Osteoblast (primary cell): ENCODE measurements at places on chromosomes 3 and 15. TPM values are rescaled to one million over a fixed set of nuclear protein-coding genes. Genes with fewer than 3 reads are reported as not detected.

- H3K36me3 ChIP-seq = peaks cover 34% of the 10 kb centered on the region
- no peak overlapping the region for H3K27ac ChIP-seq
- H3K4me1 ChIP-seq = peaks cover 6% of the 10 kb centered on the region
These were observed 88.7 kb downstream of the DHX30 start for GRCh38 chr3:47891613-47892005.

Gene RAB5A
- 69.1 and 88.1 TPM in 2 replicates for total RNA-seq

Gene P2RY14
- not detected in 2 replicates for total RNA-seq

Gene GOLGA6L26
- not detected in 2 replicates for total RNA-seq

Gene SFMBT1
- total RNA-seq = 11.6 and 12.4 TPM in 2 replicates

GRCh38 chr3:119408243-119408950, 55.0 kb downstream of the TMEM39A start:
- no peak overlapping the region for H3K27ac ChIP-seq
- H3K4me1 ChIP-seq = no peaks in the 10 kb centered on the region
- H3K36me3 ChIP-seq = peaks cover 50% of the 10 kb centered on the region
- no peak overlapping the region for H3K4me3 ChIP-seq

DNA sequence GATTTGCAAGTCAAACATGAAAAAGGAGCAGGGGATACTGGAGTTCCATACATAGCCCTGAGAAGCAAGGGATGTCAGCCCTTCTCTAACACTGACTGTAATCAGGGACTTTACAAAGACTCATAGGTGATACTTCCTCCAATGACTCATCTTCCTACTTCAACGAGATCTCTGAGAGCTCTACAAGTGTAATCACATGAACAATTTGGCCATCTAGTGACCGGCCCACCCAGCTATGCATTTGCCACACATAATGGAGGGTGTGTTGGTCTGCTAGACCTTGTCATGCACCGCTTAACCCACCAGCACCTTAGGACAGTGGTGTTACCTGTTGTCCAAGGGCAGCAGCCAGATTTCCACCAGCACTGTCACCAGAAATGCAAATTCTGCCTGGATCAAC, 75.3 kb downstream of the NCEH1 start:
- H3K4me1 ChIP-seq = peaks cover under 1% of the 10 kb centered on the region
- H3K36me3 ChIP-seq = peaks cover 24% of the 10 kb centered on the region
- no peak overlapping the region for H3K27ac ChIP-seq
- DNase-seq = no peak

Gene CADM2
- total RNA-seq = 0.29 TPM in 1 of 2 replicates, not detected in the other

GRCh38 chr15:84855136-84855535, 29.3 kb upstream of the SLC28A1 start:
- no peak overlapping the region for H3K4me3 ChIP-seq
- H3K27ac ChIP-seq = no peak overlapping the region
- no peaks in the 10 kb centered on the region for H3K4me1 ChIP-seq
- no peak for DNase-seq
- no peaks in the 10 kb centered on the region for H3K27me3 ChIP-seq
- no peaks in the 10 kb centered on the region for H3K36me3 ChIP-seq

GRCh38 chr3:60913474-60913873, 337.8 kb downstream of the FHIT start:
- no peak overlapping the region for H3K4me3 ChIP-seq
- no peaks in the 10 kb centered on the region for H3K36me3 ChIP-seq
- no peak overlapping the region for H3K27ac ChIP-seq
- no peaks in the 10 kb centered on the region for H3K27me3 ChIP-seq
- no peaks in the 10 kb centered on the region for H3K4me1 ChIP-seq

DNA sequence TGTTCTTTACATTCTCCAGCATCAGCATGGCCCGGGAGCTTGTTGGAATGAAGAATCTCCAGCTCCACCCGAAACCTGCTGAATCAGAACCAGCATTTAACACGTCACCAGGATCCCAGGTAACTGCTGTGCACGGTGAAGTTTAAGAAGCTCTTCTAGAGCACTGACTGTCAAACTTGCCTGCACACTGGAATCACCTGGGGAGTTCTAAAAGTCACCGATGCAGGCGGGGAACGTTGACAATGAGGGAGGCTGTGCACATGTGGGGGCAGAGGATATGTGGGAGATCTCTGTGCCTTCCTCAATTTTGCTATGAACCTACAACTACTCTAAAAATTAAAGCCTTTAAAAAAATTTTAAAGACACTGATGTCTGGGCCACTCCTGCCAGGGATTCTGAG, 19.1 kb upstream of the PAQR5 start:
- no peak overlapping the region for H3K4me3 ChIP-seq
- H3K36me3 ChIP-seq = no peaks in the 10 kb centered on the region
- H3K27ac ChIP-seq = no peak overlapping the region
- no peak for DNase-seq

Gene EPHB3
- total RNA-seq = 3.6 and 4.1 TPM in 2 replicates

Gene SLC2A2
- not detected in 2 replicates for total RNA-seq

GRCh38 chr3:172291650-172292049, 156.6 kb downstream of the GHSR start:
- peaks cover 79% of the 10 kb centered on the region for H3K36me3 ChIP-seq
- no peak overlapping the region for H3K4me3 ChIP-seq
- no peak for DNase-seq

Gene CACNA1D
- total RNA-seq = under 0.01 and 0.29 TPM in 2 replicates

DNA sequence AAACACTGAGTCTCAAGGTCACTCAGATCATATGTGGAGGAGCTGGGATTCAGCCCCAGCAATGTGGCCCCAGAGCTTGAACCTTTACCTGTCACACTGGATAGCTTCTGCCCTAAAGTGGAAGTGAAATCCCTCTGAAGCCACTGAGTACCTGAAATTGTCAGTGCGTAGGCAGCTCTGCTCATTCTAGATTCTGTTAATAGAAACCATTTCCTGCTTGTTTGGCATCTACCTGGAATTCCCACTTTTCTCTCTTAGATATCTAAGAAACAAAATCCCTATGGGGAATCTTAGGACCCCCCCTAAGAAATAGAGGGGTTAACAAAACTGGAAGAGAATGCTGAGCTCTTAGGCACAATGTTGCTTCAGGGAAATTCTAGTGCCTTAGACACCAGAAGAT, 29.8 kb downstream of the FBXL22 start:
- no peaks in the 10 kb centered on the region for H3K27me3 ChIP-seq
- no peak for DNase-seq
- peaks cover 8% of the 10 kb centered on the region for H3K4me1 ChIP-seq

Gene SETMAR
- total RNA-seq = 11.9 and 13.0 TPM in 2 replicates

Gene SLMAP
- 43.9 and 50.7 TPM in 2 replicates for total RNA-seq

DNA sequence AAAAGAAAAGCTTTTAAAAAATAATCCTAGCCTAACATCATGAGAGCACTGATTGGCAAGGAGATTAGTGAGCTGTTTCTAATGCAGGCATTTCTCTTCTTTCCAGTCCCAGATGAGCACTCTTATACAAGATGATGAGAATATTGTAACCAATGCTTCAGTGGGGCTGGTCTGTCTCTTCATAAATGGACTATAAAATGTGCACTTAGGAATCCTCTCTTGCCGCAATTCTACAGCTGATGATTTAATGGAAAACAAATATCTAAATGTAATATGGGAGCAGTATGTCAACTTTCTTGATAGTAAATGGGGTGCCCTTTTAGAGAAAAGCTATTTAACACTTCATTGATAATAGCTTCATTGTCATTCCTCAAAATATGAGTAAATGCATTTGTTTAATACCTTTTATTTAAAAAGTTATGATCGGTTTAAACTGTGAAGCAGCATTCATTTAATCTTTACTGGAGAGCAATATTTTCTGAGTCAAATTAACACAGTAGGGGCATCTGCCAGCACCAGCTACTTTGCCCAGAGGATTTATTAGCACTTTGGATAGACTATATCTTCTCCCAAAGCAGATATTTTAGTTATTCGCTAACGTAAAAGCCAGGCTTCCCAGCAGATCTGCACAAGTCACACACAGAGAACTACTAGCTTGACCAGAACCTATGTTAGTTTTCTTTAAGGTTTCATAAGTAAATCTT, 985.9 kb downstream of the DIPK2A start:
- H3K4me3 ChIP-seq = no peak overlapping the region
- H3K36me3 ChIP-seq = no peaks in the 10 kb centered on the region
- H3K4me1 ChIP-seq = no peaks in the 10 kb centered on the region
- H3K27ac ChIP-seq = no peak overlapping the region

DNA sequence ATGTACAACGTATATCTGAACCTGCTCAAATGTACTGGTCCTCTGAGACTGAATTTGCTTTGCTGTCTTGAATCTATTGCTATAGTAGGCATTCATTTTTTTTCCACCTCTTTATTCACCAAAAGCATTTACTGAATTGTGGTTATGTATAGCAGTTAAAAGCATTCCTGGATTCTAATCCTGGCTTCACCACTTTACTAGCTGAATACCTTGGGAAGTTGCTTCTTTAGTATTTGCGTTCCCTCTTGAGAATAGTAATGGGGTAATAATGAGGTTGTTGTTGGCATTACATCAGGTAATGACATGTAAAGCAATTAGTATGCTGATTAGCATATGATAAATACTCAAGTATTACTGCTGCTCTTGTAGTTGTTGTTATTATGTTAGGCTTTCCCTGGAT, 29.1 kb downstream of the MEF2A start:
- peaks cover 9% of the 10 kb centered on the region for H3K4me1 ChIP-seq
- no peak overlapping the region for H3K4me3 ChIP-seq
- no peaks in the 10 kb centered on the region for H3K27me3 ChIP-seq
- H3K36me3 ChIP-seq = peaks cover 2% of the 10 kb centered on the region
- DNase-seq = no peak

Gene PAK6
- not detected in 2 replicates for total RNA-seq

DNA sequence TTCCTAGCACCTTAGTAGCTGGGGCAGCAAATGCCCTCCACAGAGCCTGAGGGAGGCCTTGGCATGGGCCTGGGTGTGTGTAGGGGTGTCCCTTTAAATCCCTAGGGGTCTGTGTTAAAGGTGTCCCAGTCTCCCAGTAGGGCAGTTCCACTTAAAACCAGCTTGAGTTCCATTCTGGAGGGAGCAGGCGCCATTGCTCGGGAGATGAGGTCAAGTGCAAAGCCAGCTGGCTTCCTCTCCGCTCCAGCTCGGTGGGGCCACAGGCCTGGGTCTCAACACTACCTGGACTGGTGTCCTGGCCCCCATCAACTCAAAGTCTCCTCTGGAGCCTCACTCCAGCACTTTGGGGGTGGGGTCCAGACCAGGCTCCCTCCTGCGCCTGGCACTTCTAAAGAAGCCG, 25.2 kb downstream of the FEM1B start:
- H3K27ac ChIP-seq = no peak overlapping the region
- peaks cover 89% of the 10 kb centered on the region for H3K36me3 ChIP-seq
- H3K4me3 ChIP-seq = no peak overlapping the region
- peaks cover 18% of the 10 kb centered on the region for H3K4me1 ChIP-seq
- no peaks in the 10 kb centered on the region for H3K27me3 ChIP-seq

Gene SPESP1
- 2.9 TPM in 2 replicates for total RNA-seq

Gene PPM1M
- total RNA-seq = 23.9 and 28.2 TPM in 2 replicates

Gene C3orf62
- total RNA-seq = 1.8 and 3.6 TPM in 2 replicates

Gene GNB4
- 79.3 and 92.3 TPM in 2 replicates for total RNA-seq

DNA sequence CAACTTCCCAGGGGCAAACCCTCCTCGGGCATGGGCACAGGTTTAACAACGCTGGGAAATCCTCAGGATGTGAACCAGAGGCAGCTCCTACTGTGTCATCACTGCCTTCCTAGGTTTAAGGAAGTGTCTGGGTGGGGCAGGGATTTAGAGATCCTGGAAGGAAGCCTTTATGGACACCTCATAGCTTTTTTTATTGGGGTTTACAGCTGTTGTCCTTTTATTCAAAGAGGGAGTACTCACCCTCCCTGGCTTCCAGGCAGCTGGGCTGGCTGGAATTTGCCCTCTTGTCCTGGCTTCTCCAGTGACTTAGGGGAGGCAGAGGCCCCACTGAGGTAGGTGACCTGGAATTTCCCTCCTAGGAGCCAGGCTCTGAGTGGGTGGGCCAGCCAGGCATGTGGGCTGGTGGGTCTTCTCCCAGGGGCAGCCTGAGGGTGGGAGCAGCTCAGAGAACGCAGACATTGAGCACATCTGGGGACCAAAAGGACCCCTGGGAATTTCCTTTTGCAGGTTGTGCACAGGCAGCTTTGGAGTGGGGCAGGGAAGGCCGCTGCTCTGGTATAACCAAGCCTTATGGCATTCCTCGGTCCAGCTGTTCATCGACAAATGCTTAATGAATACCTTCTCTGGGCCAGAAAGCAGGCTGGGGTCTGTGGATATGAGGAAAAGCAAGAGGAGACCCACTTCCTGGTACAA, 13.5 kb upstream of the FAM3D start:
- no peak overlapping the region for H3K27ac ChIP-seq
- H3K4me3 ChIP-seq = no peak overlapping the region
- no peaks in the 10 kb centered on the region for H3K4me1 ChIP-seq

DNA sequence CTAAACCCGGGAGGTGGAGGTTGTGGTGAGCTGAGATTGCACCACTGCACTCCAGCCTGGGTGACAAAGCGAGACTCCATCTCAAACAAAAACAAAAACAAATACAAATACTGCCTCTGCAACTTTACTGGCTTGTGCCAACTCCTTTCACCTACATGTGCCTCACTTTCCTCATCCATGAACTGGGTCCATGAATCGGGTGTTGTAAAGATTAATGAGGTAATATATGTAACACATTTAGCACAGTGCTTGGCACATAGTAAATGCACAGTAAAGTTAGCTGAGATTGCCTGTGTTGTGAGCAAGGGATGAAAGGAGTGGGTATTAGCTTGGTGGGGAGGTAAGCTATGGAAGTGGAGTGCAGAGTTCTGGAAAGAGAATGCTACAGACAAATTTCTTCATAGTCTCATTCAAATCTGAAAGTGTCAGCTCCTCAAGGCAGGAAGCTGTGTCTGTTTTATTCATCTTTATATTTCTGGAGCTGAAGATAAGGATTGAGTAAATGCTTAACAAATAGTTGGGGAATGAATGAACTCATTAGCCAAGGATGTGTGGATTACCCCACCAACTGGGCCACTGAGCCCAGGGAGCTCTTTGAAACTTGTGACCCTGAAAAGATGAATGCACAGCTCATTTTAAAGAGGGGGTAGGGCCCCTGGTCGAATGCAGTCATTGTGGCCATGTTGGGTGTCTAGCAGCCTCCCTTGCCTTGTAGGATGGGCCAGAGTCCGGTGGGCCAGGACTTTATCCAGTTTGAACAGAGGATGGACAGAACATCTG, 7.7 kb upstream of the CDCP1 start:
- H3K4me1 ChIP-seq = peaks cover 19% of the 10 kb centered on the region
- peak; percentile 82 for DNase-seq
- no peaks in the 10 kb centered on the region for H3K27me3 ChIP-seq
- H3K36me3 ChIP-seq = no peaks in the 10 kb centered on the region
- H3K27ac ChIP-seq = peak overlapping the region; percentile 81
- H3K4me3 ChIP-seq = no peak overlapping the region

Gene THOC7
- 34.8 and 42.3 TPM in 2 replicates for total RNA-seq

Gene MED12L
- 0.59 and 2.2 TPM in 2 replicates for total RNA-seq

Gene VIPR1
- total RNA-seq = not detected in 2 replicates

Gene SERPINI2
- total RNA-seq = not detected in 2 replicates

Gene MKRN2OS
- total RNA-seq = not detected in 2 replicates

Gene BFSP2
- total RNA-seq = not detected in 2 replicates

GRCh38 chr3:80158332-80158731, 390.5 kb upstream of the ROBO1 start:
- H3K27me3 ChIP-seq = no peaks in the 10 kb centered on the region
- no peaks in the 10 kb centered on the region for H3K4me1 ChIP-seq
- H3K4me3 ChIP-seq = no peak overlapping the region
